ENCODE measurements at places on chromosomes 5 and 9.

- DNase-seq: no peak
Measured at GRCh38 chr5:87686975-87687374, 274.2 kb upstream of the CCNH start.

DNA sequence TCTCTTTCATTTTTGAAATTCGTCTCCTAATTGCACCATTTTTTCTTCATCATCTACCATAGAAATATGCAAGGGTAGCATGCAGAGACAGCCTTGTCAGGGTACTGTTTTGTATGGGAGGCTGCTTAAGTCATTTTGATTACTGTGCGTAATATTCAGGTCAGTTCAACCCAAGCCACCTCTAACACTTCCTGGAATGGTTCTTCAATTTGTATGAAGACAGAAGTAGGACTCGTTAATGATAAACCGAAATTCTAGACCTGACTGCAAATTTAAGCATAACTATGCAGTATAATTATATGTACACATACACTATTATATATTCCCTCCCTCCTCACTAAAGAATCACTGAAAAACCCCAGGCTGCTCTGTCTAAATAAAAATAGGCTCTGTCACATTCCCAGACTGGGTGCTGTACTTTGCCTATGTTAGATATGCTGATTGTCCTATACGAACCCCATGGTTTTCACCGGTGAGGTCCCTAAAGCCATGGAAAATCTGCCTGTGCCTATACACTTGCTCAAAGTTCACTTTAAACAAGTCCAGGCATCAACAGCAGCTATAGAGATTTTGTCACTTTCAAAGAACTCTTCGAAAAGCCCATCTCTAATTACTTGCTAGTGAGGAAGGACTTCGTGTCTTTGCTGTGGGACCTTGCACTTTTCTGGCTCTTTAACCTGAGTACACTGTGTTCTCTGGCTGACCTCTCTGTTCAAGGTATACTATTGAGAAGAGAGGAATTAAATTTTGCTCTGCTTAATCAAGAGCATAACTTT, 352.1 kb upstream of the CD180 start:
- no peak for DNase-seq

- DNase-seq: no peak
Measured at GRCh38 chr9:99601571-99602111, 220.0 kb upstream of the NR4A3 start.

DNA sequence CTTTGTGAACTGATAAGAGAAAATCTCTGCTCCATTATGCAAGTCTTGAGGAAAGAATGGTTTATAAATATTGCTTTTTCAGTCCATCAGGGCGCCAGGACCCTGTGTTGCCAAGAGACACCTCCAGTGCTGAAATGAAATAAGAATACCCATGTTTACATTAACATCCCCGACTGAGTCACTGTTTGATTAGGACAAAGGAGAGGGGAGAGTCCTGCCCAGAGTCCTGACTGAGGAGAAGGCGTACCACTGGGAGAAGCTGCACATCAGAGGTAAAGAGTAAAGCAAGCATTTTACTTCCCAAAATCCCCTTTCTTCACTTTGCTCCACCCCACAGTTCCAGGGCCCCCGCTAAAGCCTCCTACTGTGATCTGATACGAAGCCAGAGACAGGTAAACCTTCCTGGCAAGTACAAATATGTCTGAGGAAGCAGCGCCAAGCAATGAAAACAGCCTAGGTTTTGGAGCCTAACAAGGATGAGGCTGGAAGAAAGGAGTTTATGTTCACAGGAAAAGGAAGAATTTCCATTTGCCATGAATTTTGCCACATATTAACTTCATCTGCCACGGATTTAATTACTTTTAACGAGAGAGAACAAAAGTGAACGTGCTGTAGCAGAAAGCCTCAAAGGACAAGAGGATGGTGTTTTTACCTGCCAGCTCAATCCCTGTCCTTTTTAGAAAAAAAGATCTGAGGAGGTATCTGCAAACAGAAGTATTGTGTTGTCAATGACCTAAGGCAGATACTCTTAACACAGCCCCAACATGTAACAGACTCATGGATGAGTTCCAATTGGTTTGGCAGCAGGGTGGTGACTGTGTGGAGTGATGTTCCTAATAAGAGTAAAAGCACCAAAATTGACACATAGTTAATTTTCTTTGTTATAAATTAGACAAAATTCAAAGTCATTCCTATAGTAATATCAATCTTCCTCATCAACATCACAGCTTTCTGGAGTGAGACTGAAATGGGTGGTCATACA, 209.4 kb upstream of the TLE4 start:
- no peak for DNase-seq

DNA sequence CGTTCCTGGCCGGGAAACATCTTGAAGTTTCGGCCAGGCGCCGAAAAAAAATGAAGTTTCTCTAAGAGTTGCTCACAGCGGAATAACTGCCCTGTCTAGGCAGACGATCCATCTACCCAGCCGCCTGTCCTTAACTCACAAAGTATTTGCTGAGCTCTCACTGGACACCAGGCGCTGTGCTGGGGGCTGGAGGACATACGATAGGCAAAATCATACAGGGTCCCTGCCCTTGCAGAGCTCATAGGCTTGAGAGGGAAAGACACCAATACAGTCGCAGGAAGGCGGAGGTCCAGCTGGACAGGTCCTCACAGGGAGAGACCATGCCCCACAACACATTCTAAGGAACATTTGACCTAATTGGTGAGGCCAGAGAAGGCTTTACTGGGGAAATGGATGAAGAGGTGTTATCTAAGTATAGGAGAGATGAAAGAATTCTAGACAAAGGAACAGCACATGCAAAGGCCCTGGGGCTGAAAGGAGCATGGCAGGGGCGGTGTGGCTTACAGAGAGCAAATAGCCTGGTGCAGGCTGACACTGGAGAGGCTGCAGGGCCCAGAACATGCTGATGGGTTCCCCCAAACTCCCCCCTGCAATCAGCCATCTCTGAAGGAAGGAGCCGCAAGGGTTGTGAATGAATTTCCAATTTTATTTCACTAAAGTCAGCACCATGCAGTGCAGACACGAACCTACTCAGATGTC, 2.0 kb upstream of the MXD3 start:
- DNase-seq: no peak

DNA sequence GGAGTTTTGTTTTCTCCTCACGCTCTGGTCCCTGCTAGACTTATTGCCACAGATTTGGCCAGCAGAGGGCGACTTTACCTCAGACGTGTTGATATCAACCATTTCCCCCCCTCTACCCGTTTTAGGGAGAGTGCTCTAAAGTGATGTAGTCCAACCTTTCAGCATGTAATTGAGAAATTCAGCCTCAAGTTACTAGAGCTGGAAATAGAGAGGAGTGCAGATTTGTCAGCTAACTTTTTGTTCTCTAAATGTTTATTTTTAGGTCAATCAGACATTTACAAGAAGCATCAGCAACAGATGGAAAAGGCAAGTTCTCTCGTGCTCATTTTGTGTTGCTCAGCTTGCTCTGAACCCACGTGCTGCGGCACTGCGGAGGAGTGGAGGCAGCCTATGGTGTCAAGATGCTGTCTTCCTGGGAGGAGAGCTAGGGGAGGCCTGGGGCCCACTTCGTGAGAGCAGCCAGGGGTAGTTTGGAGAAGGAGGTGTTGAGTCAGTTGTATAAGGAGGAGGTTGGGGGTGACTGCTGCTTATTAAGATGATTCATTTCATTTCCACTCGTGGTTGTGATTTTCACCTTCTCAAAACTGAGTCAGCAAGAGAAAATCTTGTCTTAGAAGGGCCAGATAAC, 53.6 kb downstream of the GPR107 start:
- peak; percentile 85 for DNase-seq

DNA sequence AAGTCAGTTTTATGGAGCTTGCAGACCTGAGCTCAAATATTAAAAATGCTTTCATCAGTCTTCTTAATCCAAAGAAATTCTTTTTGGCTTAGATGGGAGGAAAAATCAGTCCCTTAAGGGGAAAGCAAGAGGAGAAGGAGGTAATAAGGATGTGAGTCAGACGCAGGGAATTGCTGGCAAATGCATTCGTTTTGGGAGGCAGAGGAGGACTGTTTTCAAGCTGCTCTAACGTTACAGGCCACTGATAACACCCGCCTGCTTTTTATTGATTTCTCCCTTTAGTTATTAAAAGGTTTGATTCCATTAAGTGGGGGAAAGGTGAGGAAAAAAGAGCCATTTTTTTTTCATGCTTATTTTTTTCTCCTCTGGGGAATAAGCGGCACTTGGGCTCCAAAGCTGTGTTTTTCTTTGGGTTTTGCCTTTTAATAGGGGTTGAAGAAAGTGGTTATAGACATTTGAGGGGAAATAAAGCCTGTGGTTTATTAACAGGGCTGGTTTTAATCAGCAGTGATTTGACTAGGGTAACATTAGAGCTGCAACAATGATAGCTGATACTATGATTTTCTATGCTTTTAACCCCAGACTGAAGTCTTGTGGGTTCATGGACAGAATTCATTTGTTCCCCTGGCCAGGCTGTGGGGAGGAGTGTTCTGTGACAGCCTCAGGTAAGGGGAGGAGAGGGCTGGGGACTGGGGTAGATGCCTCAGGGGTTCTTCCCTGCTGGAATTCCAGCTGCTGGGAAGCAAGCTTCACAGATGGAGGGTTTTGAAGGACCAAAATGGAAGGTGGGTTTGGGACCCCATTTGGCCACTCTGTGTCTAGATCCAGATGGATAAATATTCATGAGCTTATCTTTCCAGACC, 225.2 kb downstream of the GAS1 start:
- DNase-seq: no peak

DNA sequence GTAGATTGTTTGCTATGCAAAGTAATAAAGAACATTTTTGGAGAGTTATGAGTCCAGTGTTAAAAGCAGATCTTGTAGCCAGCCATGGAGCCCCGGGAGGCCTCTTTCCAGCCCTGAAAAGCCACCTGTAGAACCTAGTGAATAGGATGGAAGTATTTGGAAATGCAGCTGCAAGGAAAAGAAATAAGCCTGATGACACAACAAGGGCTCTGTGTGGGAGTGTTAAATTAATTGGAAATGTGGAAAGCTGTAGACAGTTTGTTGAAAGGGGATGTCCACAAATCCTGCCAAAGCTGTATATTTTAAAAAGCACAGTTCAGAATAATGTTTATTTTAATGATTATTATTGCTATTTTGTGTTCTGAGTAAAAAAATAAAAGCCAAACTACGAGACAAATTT, 152.5 kb upstream of the GHR start:
- no peak for DNase-seq

GRCh38 chr9:114172981-114173833, 17.9 kb downstream of the COL27A1 start:
- no peak for DNase-seq

DNA sequence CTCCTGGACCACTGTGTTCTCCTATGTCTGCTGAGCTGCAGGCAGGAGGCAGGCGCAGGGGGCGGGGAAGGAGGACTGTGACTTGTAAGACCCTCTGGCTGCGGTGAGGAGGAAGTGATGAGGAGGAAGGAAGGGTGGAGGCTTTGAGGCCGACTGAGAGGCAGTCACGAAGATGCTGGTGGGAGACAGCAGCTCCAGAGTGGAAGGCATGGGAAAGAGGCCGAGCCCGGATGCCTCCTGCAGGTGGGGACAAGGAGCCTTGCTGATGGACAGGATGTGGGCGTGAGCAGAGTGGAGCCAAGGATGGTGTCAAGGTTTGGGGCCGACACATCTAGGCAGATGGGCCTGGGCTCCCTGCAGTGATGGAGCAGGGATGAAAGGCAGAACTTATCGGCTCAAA, 74.3 kb upstream of the ICE1 start:
- DNase-seq: no peak

DNA sequence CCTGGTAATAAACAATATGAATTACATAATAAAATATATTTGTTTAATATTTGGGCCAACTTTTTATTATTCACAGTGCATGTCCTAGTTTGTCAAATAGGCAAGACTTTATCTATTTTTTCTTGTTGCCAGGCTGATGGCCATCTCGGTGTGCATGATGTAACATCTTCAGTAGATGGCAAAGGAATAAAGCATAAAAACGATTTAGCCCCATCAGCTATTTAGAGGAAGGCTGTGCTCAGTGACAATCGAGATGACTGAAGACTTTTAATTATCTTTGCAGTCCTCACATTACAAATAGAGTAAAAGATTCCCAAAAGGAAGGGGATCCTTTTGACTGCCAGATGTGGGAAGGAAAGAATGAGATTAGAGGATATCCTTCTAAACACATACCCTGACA, 358.5 kb downstream of the PTPRD start:
- DNase-seq: no peak

DNA sequence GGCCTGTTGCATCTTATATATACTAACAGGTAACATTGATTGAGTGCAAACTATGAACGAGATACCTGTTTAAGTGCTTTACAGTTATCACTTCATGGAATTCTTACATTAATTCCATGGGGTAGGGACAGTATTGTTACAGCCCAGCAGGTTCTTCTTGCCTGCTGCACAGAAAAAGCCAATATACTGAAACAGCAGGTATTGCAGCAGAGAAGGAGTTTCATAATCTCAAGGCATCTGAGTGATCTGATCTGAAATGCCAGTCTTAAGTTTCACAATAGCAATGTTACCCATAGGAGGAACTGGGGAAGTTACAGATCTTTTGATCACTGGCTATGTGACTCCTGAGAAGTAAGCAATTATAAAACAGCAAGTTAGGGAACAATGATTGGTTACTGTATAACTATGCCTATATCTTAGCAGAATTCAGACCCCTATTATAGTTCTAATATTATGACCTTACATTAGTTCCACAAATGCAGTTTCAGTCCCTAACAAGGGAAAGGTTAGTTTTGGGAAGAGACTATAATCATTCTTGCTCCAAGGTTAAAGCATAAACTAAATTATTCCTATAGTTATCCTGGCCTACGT, 126.5 kb upstream of the BNC2 start:
- no peak for DNase-seq

- no peak for DNase-seq
Measured at GRCh38 chr5:134577022-134577795, 51.7 kb downstream of the JADE2 start.

DNA sequence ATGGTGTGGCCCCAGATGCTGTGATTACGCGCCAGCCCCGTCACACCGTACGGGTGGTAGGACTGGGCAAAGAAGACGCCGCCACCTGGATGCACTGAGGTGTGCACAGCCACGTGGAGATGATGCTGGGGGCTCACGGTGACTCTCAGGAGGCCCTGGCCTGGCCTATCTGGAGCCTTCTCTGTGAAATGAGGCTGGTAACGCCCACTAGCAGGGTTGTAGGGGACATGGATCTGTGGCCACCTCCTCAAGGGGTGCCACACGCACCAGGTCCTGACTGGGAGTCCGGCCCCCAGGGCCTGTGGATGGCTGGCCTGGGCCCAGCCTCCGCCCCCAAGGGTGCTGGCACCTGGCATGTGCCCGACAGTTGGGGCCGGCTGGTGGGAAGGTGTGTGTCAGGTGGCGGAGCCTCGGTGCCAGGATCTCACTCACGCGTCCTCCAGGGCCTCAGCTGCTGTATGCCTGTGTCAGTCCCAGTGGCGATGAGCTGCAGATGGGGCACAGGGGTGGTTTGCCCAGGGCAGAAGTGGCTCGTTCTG, 32.4 kb downstream of the NEK6 start:
- no peak for DNase-seq

- no peak for DNase-seq
Measured at GRCh38 chr5:147645197-147645596, 135.3 kb upstream of the DPYSL3 start.

All from activated naive CD4-positive, alpha-beta T cell treated with Interleukin-2 at 50 U/mL for 16 hours (primary cell).